ENCODE measurements at places on chromosomes 1 and 21.

- DNase-seq: no peak
- H3K4me3 ChIP-seq: no peak overlapping the region
- peaks cover 12% of the 10 kb centered on the region for H3K36me3 ChIP-seq
- peaks cover 1% of the 10 kb centered on the region for H3K4me1 ChIP-seq
- no peaks in the 10 kb centered on the region for H3K27me3 ChIP-seq
Measured at GRCh38 chr1:25808481-25809244, 8.7 kb downstream of the SELENON start.

DNA sequence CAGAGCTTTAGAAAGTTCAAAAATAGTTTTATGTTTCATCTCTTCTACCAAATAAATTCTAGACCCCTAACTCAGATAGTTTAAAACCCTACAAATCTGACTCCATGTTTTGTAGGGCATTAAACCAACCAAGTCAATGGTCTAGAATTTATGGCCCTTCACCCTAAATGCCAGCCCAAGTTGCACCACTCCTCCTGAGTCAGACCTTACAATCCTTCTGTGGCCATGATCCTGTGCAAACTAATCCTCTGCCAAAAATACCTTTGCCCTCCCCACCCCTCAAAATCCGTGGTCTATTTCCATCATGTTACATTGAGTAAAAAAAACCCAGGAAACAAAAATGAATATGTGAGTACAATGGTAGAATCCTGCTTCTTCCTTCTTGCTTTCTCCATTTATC lies 179.3 kb downstream of the NR5A2 start:
- no peak overlapping the region for H3K27ac ChIP-seq
- no peak for DNase-seq
- H3K36me3 ChIP-seq: no peaks in the 10 kb centered on the region

- H3K4me3 ChIP-seq: no peak overlapping the region
- H3K36me3 ChIP-seq: peaks cover 7% of the 10 kb centered on the region
- DNase-seq: no peak
Measured at GRCh38 chr1:3890389-3891328, 9.4 kb downstream of the C1orf174 start.

- no peak overlapping the region for H3K4me3 ChIP-seq
- H3K36me3 ChIP-seq: no peaks in the 10 kb centered on the region
- H3K27me3 ChIP-seq: no peaks in the 10 kb centered on the region
- H3K4me1 ChIP-seq: peaks cover 1% of the 10 kb centered on the region
- no peak for DNase-seq
- H3K27ac ChIP-seq: no peak overlapping the region
Measured at GRCh38 chr1:117130526-117130925, 9.0 kb upstream of the TRIM45 start.

DNA sequence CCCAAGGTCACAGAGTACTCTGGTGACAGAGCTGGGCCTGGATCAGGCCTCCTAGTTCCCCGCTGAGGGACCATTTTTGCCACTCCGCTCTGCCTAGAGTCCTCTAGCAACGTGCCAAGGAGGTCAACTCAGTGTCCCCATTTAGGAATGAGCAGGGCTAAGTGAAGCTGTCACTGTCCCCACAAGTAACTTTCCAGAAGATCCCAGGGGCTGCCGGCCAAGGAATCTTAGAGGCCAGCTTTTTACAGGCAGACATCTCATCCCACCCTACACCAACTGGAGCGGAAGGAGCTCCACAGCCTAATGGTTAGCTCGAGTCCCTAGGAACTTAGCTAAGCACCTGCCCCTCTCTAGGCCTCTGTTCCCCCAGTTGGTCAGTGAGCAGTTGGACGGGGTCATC lies 59.7 kb downstream of the VWA5B1 start:
- DNase-seq: no peak
- H3K36me3 ChIP-seq: no peaks in the 10 kb centered on the region
- no peaks in the 10 kb centered on the region for H3K4me1 ChIP-seq
- no peak overlapping the region for H3K27ac ChIP-seq
- H3K4me3 ChIP-seq: no peak overlapping the region
- no peaks in the 10 kb centered on the region for H3K27me3 ChIP-seq

DNA sequence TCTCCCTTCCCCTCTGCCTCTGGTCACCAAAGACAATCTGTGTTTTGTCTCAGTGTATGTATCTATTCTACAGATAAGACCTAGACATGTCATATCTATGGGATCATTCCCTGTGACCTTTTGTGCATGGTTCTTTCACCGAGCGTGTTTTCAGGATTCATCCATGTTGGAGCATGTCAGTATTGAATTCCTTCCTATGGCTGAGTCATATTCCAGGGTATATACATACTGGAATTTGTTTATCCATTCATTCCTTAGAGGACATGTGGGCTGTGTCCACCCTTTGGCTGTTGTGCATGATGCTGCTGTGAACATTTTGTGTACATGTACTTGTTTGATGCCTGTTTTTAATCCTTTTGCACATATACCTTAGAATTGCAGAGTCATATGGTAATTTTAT lies 69.9 kb downstream of the NFASC start:
- DNase-seq: no peak
- no peak overlapping the region for H3K27ac ChIP-seq
- H3K4me3 ChIP-seq: no peak overlapping the region
- peaks cover 5% of the 10 kb centered on the region for H3K4me1 ChIP-seq

DNA sequence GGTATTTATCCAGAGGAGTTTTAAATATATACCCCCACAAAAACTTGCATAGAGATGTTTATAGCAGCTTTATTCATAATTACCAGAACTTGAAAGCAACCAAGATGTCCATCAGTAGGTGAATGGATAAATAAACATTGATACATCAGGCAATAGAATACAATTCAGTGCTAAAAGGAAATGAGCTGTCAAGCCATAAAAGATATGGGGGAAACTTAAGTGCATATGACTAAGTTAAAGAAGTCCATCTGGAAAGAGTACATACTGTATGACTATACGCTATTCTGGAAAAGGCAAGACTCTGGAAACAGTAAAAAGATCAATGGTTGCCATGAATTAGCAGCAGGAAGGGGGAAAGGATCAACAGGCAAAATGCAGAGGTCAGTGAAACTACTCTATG lies 366.7 kb downstream of the HHIPL2 start:
- no peaks in the 10 kb centered on the region for H3K36me3 ChIP-seq
- no peaks in the 10 kb centered on the region for H3K4me1 ChIP-seq
- H3K4me3 ChIP-seq: no peak overlapping the region
- no peak for DNase-seq
- no peak overlapping the region for H3K27ac ChIP-seq
- no peaks in the 10 kb centered on the region for H3K27me3 ChIP-seq

DNA sequence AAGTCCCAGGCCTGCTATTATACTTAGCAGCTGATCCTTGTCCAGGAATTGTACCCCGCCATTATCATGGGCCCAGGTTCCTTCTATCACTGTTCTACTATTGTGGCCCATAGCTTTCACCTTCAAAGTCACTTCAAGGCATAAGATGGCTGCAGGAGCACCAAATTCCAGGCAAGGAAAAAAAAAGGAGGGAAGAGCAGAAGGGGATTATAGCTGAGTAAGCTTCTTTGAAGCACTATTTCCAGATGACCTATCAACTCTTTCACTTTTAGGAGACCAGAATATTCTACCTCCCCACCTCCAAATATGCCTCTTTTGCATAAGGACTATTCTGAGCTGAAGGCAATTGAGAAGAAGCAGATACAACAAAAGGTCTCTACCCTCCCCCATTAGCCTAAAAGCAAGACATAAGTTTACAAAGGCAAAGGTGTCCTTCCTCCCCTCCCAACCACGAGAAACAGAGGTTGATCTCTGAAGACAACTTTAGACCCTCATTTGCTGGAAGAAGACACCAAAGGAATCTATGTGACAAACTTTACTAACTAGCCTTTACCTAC lies 41.8 kb downstream of the PTAFR start:
- H3K36me3 ChIP-seq: no peaks in the 10 kb centered on the region

DNA sequence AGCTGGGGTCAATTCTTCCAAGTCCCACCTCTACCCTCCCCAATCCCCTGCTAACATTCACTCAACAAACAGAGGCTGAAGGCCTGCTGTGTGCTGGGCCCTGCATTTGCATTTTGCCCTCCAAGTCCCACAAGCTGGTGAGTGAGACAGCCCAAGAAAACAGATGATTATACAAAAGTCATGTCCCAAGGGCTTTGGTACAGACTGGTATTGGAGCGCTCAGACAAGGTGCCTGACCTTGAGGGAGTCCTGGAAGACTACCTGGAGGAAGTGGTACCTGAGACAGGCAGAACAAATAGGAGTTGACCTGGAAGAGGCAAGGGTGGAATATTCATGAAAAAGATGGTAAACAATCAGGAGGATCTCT lies 4.2 kb downstream of the LMOD1 start:
- H3K4me3 ChIP-seq: no peak overlapping the region
- no peaks in the 10 kb centered on the region for H3K36me3 ChIP-seq
- peaks cover 3% of the 10 kb centered on the region for H3K4me1 ChIP-seq

DNA sequence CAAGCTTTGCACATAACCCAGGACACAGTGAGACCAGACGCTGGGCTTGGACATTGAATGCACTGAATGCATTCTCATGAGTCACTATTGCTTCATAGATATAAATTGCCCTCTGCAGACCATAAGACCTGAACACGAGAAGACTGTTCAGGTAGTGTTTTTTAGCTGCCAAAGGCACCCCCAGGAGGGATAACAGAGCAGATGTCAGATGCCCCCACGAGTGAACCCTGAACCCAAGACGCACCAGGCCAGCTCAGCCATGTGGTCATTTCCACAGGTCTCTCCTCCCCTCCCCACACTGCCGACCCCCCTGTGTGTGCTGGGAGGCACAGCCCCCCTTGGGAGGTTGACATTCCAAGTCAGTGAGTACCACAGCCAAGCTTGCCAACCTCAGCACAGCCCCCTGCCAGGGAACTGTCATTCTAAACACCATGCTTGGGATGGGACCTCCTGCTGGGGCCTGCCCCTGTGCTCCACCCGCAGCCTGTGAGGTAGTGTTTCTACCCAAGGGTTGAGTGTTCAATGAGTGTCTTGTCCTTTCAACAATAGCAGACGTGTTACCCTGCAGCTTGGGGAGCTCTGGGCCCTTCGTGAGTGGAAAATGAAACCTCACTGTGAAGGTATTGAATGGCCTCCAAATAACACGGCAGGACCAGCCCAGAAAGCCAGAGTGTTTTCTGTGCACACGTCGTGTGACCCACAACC lies 68.2 kb downstream of the PSMG1 start:
- no peak overlapping the region for H3K27ac ChIP-seq
- no peak for DNase-seq
- no peaks in the 10 kb centered on the region for H3K27me3 ChIP-seq
- H3K36me3 ChIP-seq: no peaks in the 10 kb centered on the region
- H3K4me1 ChIP-seq: no peaks in the 10 kb centered on the region

GRCh38 chr1:78168306-78168705 lies 122.5 kb downstream of the GIPC2 start:
- H3K36me3 ChIP-seq: no peaks in the 10 kb centered on the region
- DNase-seq: no peak
- no peak overlapping the region for H3K27ac ChIP-seq

GRCh38 chr1:168960595-168960994 lies 145.9 kb upstream of the ATP1B1 start:
- no peaks in the 10 kb centered on the region for H3K36me3 ChIP-seq
- no peaks in the 10 kb centered on the region for H3K27me3 ChIP-seq
- no peak overlapping the region for H3K4me3 ChIP-seq

DNA sequence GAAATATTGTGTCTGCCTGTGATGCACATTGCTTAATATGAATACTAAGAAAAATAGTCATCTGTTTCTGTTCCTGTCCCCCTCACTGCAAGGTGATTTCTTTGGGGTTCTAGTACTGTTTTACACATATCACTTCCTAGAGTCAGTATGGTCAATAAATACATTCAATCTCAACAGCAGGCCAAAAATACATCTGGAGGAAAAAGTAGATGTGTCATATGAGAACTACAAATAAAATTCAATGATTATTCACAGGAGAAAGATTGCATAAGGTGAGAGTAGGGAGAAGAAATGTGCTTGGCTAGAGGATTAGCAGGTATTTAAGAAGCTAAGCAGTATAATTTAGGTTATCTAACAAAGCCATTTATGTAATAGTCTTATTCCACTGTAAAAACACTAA lies 45.3 kb upstream of the SAMSN1 start:
- H3K36me3 ChIP-seq: no peaks in the 10 kb centered on the region
- H3K27me3 ChIP-seq: no peaks in the 10 kb centered on the region
- no peak overlapping the region for H3K27ac ChIP-seq
- H3K4me1 ChIP-seq: no peaks in the 10 kb centered on the region

- DNase-seq: no peak
- no peaks in the 10 kb centered on the region for H3K27me3 ChIP-seq
- peaks cover 4% of the 10 kb centered on the region for H3K4me1 ChIP-seq
- H3K4me3 ChIP-seq: no peak overlapping the region
- no peak overlapping the region for H3K27ac ChIP-seq
Measured at GRCh38 chr1:231983588-231984193, 357.1 kb downstream of the DISC1 start.

- H3K4me1 ChIP-seq: 0 out of 2 replicates have a peak, but pooled peaks cover 1% of the 10 kb centered on the region
- no peaks in the 10 kb centered on the region for H3K27me3 ChIP-seq
- no peaks in the 10 kb centered on the region for H3K36me3 ChIP-seq
- no peak overlapping the region for H3K4me3 ChIP-seq
- DNase-seq: no peak
- no peak overlapping the region for H3K27ac ChIP-seq
Measured at GRCh38 chr1:168134642-168135041, 2.1 kb downstream of the GPR161 start.

- H3K27ac ChIP-seq: no peak overlapping the region
- no peaks in the 10 kb centered on the region for H3K36me3 ChIP-seq
- no peaks in the 10 kb centered on the region for H3K27me3 ChIP-seq
- H3K4me1 ChIP-seq: no peaks in the 10 kb centered on the region
- peak; percentile 50 for DNase-seq
Measured at GRCh38 chr1:38608202-38608864, 251.2 kb downstream of the RRAGC start.

DNA sequence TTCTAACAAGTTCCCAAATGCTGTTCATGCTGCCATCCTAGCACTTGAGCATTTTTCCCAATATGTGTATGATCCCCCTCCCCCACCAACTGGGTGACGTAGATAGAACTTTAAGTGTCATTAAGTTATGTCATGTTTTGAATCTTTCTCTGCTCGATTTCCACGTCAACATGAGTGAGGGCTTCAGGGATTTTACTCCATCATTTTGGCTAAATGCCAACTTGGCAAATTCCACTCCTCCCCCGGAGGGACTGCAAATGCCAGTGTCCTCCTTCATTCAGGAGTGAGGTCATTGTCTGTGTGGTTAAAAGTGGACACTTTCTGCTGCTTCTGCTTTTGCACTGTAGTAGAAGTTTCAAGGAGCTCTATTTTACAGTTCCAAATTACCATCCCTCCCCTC lies 201.7 kb downstream of the FGGY start:
- no peak overlapping the region for H3K4me3 ChIP-seq
- H3K4me1 ChIP-seq: no peaks in the 10 kb centered on the region
- H3K27ac ChIP-seq: no peak overlapping the region
- H3K27me3 ChIP-seq: no peaks in the 10 kb centered on the region
- no peaks in the 10 kb centered on the region for H3K36me3 ChIP-seq
